Jurkat, Clone E6-1 (cell line): ENCODE measurements at places on chromosomes 6 and 20.

- DNase-seq: no peak
These were observed 247.5 kb downstream of the TMEM242 start for GRCh38 chr6:157075549-157076450.

DNA sequence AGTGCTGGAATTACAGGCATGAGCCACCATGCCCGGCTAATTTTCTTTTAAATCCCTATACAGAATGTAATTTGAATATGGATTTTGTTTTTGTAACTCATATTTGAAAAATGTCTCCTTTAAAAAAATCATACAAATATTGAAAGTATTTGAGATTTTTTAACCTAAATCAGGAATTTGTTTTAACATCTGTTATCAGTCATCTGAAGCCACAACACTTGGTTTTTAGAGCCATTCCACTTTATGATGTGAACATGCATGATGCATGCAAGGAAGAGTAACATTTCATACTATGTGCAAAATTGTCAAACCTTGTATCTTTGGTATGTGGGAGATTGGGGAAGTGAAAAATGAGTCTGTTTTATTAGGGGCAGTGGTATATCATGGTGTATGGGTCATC lies 124.5 kb upstream of the AHI1 start:
- DNase-seq: no peak

DNA sequence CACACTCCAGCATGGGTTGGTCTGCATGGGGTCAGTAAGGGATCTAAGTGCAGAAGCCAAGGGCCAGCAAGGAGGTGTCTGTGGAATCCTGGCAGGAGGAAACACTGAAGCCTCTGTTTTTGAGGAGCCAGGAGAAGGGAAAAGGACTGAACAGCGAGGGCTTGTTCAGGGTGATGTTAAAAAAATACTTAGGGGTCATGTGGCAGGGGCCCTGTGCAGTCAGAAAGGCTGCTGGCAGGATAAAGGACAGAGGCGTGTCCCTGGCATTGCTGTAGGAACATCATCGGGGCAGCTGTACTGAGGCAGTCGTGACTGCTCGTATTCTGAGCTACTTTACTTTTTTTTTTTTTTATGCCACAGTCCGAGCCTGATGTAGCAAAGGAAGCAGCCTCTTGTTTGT lies 127.1 kb upstream of the ZFP64 start:
- DNase-seq: no peak

GRCh38 chr6:150764334-150765066 lies 101.0 kb upstream of the MTHFD1L start:
- DNase-seq: no peak

GRCh38 chr6:22024973-22025467 lies 271.8 kb downstream of the PRL start:
- DNase-seq: no peak

DNA sequence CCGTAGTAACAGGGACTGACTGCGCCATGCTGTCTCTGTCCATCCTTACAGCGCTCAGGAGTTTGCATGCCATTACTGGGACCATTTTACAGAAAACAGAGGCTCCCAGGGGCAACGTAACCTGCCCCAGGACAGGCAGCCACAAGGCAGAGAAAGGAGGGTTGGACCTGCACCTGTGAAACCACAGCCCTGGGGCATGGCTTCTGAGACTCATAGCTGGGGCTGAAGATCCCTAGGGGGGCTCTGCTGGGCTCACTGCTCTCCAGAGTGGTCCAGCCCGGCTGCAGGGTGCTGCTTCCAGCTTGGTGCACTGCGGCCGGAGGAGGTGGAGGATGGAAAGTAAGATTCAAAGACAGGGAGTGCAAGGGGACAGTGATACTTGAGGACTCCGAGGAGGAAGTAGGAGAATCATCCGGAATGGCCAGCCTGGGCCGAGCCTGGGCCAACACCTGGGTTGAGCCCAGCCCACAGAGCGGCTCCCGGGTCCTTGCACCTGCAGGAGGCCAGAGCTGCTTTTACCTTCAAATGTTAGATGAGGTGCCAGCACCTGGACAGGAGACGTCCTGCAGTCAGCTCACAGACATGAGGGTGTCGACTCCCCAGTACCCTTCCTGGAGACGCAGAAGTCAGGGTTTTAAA lies 183.2 kb downstream of the CDH4 start:
- no peak for DNase-seq

DNA sequence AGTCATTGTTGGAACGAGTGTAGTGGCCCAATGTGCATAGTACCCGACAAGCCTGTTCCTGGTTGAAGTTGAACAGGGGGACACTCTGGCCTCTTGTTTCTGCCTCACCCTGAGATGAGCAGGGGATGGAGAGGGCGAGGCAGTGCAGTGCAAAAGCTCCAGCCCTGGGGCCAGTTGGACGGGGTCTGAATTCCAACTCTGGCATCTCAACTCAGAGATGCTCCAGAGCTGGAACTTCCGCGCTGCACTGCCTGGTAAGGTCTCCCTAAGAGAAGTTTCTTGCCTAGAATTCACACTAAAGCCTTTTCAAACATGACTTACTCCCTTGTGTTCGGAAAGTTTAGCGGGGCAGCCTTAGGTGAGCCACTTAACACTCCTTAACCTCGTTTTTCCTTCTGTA lies 72.3 kb upstream of the SLC22A1 start:
- no peak for DNase-seq

DNA sequence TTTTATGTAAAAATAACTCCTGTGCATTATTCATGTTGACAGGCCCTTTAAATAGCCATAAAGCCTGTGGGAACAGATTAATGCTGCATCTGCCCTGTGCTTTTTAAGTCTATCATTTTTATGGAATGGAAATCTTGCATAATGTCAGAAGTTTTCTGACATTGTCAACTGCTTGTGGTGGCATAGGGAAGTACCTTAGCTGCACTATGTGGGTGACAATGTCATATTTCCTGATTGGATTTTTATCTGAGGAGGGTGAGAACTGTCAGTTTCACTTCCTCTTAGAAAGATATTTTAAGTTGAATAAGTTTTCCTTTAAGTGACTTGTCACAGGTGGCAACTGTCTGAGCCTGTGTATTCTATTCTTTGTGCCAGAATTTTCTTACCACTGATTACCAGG lies 267.9 kb downstream of the PLCB1 start:
- DNase-seq: peak; percentile 16

DNA sequence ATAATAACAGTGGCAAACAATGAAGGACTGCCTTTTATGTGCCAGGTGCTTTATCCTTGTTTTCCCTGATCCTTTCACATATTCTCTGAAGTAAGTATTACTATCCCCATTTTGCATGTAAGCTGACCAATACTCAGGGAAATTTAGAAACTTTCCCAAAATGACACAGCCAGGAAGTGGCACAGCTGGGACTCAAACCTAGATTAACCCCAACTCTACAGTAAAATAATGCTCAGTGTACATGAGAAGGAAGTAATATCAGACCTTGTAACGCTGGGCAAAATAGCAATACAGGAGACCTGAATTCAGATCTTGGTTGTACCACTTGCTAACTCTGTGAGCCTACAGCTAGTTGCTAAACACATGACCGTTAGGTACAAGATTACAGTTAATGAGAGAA lies 26.8 kb upstream of the NRSN1 start:
- DNase-seq: no peak

- no peak for DNase-seq
These were observed 18.2 kb upstream of the ZNF831 start for GRCh38 chr20:59145247-59145923.

DNA sequence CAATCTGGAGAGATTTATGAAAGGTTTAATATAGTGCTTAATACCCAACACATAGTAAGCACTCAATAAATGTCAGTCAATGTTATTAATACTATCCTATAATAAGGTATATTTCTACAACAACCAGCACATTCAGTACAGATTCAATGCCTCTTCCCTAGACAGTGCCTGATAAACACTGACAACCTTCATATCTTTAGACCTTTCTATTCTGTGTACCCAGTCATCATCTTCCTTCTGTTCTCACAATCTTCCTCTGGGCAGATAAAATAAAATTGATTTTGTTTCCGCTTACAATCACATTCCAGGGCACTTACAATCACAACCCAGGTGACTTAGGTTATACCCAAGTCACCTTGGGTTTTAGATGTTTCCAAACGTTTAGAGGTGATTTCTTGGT lies 11.0 kb upstream of the LOC128125822 start:
- DNase-seq: no peak

- DNase-seq: no peak
These were observed 104.3 kb downstream of the MAP3K4 start for GRCh38 chr6:161095916-161096315.

DNA sequence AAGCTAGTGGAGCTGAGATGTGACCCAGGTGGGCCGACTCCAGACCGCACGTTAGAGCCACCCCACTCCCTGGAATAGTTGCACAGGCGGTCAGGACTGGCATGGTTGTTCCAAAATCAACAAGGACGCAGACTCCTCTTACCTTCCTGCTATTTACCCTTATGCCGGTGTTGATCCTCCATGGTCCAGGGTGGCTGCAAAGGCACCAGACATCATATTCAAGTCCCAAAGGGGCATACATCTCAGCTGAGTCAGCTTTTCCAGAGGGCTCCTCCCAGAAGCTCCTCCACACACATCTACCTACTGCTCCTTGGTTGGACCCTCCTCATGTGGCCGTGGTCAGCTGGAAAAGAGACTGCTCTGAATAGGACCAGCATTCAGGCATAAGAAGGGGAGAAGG lies 112.2 kb downstream of the SYCP2 start:
- DNase-seq: no peak

DNA sequence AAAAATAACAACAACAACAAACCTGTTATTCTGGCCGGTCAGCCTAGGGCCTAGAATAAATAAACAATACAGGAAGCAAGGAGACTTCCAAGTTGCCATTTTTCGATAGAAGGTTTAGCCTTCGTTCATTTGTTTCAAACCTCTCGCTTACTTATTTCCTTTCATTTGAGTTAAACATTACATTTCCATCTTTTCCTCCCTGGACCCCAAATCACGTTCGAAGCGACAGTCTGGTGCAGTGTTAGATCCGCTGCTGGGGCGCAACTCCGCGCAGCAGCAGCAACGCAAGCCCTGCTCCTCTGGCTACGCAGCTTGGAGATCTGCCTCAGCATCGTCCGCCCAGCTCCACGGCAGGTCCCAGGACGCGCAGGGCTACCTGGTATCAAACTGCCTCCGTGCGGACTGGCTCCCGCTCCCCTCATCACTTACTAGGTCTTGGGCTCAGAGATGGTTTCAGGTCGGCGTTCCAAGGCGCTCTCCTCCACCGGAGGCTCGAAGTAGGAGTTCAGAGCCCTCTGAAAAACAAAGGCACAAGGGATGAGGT lies 530 bp downstream of the TDP2 start:
- DNase-seq: no peak

GRCh38 chr6:3591970-3592369 lies 135.1 kb upstream of the SLC22A23 start:
- DNase-seq: no peak

GRCh38 chr6:14434916-14435690 lies 317.5 kb downstream of the CD83 start:
- no peak for DNase-seq

DNA sequence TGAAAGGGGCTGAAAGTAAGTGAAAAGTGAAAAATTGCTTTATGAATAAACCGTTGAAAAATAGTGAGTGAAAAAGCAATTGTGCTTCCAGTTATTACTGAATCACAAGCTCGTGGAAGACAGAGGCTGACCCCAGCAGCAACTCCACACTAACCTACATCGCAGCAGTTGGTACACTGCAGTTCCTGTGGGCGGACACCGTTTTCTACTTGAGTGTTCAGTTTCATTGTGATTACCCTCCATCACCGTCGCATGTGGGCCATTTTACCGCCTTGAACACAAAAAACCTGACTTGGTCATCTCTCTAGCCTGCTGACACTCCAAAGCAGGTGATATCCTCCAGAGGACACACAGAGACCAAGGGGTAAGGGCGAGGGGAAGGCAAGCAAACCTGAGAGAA lies 28.4 kb downstream of the PRDM1 start:
- no peak for DNase-seq

DNA sequence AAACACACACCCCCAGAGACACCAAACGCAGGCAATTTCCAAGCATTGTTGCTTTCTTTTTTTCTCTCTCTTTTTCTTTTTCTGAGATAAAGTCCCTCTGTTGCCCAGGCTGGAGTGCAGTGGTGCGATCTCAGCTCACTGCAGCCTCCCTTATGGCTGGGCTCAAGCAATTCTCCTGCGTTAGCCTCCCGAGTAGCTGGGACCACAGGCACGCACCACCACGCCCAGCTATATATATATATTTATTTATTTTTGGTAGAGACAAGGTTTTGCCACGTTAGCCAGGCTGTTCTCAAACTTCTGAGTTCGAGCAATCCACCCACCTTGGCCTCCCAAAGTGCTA lies 14.0 kb upstream of the SRSF3 start:
- DNase-seq: no peak

- no peak for DNase-seq
These were observed 31.9 kb downstream of the VAPB start for GRCh38 chr20:58420798-58421496.

GRCh38 chr20:10963717-10964266 lies 290.0 kb upstream of the JAG1 start:
- no peak for DNase-seq

DNA sequence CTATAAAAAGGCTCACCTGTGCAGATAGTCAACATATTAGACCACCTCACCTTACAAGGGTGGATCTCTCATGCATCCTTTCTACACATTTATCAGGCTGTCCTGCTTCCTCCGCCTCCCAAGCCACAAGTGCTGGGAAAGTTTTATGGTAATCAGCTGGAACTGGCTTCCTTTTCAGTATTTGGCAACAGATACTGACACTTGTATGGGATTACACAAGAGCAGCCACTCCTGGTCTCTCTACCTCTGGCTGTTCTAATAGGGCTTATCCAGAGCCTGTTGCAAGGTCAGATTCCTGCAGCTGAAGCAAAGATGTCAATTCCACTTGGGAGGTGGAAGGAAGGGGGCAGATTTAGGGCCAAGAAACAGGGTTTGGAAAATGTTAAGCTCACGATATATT lies 503 bp upstream of the GPLD1 start:
- no peak for DNase-seq

- no peak for DNase-seq
These were observed 73.2 kb downstream of the VEGFA start for GRCh38 chr6:43843097-43843645.

- no peak for DNase-seq
These were observed 130.6 kb downstream of the AFG1L start for GRCh38 chr6:108425428-108425827.

- no peak for DNase-seq
These were observed 2.2 kb downstream of the ANKS1A start for GRCh38 chr6:34891296-34891695.

- DNase-seq: no peak
These were observed 41.3 kb downstream of the WASF1 start for GRCh38 chr6:110137924-110138887.

- DNase-seq: no peak
These were observed 337.0 kb downstream of the RNGTT start for GRCh38 chr6:88626460-88626859.

- no peak for DNase-seq
These were observed 748 bp upstream of the ZNF292 start for GRCh38 chr6:87154641-87154992.

GRCh38 chr6:47247227-47247797 lies 62.4 kb downstream of the TNFRSF21 start:
- peak; percentile 64 for DNase-seq

DNA sequence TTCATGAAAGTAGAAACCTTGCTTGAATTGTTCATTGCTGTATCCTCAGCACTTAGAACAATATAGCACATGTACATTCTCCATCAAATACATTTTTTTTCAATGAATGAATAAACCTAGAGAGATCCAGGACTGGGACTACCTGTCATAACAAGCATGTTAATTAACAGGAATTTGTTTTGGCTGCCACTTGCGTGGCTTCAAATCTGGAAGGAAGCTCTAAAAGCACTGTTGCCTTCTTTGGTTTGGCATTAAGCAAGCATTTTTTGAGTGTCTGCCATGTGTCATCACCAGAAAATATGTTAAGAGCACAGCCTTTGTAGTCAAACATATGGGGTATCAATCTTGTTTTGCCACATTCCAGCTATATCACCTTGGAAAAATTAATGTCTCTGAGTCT lies 131.9 kb upstream of the BACH2 start:
- DNase-seq: no peak
